ENCODE measurements at places on chromosomes 4 and X.

- no peak for ATAC-seq
Measured at GRCh38 chrX:65999563-66000148, 40.2 kb downstream of the VSIG4 start.

DNA sequence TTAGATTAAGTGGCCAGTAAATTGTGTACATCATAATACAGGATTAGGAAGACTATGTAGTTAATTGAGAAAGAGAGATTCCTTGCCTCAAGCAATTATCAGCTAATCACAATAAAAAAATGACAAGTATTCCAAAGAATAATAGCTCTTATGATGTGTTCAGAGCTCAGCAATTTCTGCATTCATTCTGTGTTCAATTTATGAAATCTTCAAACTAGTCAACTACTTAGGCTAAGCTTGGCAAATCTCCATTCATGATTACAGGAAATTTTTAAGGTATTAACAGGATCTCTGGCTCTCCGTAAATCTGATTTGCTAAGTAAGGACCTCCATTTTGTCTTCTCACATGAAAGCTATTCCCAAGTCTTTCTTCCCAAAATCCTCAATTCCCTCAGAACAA, 256.9 kb upstream of the TEX13A start:
- no peak for ATAC-seq

DNA sequence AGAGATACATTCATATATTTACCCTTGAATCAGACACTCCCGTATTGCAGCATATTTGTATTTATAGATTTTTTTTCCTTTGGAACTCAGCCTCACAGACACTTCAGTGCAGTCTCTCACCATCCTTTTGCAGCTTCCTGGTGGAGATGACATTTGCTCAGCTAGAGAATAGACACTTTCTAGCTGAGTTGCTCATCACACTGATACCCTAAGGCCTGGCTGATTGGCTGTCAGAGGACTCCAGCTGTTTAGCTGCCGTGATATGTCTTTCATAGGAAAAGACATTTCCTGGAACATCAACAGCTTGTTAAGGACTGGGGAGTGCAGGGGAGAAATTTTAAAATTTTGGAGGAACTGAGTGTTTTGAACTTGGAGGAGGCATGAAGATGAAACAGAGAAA, 429.6 kb downstream of the SMARCA1 start:
- ATAC-seq, result no peak

GRCh38 chr4:60743654-60744053, 456.5 kb upstream of the ADGRL3 start:
- ATAC-seq, result no peak

GRCh38 chr4:8532245-8532781, 47.9 kb upstream of the GPR78 start:
- no peak for ATAC-seq

DNA sequence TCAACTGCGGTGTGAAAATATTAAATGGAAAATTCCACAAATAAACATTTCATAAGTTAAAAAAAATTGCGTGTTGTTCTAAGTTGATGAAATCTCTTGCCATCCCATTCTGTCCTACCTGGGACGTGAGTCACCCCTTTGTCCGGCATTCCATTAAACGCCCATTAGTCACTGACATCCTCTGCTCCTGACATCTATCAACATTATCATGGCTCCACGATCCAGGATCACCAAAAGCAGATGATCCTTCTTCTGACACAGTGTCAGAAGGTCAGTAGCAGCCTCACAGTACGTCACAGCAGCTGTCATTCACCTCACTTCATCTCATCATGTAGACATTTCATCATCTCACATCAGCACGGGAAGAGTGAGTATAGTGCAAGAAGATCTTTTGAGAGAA, 125.7 kb downstream of the ZNF827 start:
- peak; percentile 20 for ATAC-seq

GRCh38 chrX:119190831-119191230, 45.3 kb upstream of the PGRMC1 start:
- ATAC-seq, result no peak

DNA sequence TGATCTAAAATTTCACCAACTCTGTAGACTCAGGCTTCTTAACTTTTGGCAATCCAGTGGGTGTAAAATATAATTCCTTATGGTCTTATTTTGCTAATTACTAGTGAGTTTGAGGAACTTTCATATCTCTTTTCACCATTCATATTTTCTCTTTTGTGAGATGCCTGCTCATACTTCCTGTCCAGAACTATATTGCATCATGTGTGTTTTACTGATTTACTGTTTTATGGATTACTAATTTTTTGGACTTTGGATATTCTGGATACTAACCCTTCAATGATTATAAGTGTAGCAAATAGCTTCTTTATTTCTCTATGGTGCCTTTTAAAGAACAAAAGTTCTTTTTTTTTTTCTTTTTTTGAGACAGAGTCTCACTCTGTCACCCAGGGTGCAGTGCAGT, 20.6 kb downstream of the GSX2 start:
- no peak for ATAC-seq

DNA sequence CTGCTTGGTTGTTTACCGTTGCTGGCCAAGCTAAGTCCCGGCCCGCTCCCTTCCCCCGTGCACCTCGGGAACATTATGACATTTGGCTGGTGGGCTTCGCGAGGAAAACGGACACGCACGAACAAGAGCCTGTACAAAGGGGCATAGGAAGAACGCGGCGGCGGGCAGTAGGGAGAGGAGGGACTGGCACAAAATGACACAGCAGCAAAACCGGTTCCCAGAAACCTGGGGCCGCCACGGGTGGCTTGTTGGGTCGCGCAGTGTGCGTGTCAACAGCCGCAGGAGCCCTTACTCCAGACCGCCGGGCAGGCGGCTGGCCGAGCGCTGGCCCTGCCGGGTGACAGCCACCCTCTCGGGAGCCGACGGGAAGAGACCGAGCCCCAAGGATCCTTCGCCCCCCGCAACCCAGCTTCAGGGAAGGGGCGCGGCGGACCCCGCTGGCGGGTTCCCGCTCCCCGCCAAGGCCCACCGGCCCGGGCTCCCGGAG, 1.6 kb upstream of the LIN54 start:
- ATAC-seq, result peak; percentile 31

GRCh38 chr4:54566608-54567007, 91.1 kb upstream of the KIT start:
- ATAC-seq, result no peak

- no peak for ATAC-seq
Measured at GRCh38 chrX:10208281-10208856, 51.6 kb downstream of the CLCN4 start.

- ATAC-seq, result no peak
Measured at GRCh38 chr4:161457906-161458305, 705.9 kb downstream of the FSTL5 start.

DNA sequence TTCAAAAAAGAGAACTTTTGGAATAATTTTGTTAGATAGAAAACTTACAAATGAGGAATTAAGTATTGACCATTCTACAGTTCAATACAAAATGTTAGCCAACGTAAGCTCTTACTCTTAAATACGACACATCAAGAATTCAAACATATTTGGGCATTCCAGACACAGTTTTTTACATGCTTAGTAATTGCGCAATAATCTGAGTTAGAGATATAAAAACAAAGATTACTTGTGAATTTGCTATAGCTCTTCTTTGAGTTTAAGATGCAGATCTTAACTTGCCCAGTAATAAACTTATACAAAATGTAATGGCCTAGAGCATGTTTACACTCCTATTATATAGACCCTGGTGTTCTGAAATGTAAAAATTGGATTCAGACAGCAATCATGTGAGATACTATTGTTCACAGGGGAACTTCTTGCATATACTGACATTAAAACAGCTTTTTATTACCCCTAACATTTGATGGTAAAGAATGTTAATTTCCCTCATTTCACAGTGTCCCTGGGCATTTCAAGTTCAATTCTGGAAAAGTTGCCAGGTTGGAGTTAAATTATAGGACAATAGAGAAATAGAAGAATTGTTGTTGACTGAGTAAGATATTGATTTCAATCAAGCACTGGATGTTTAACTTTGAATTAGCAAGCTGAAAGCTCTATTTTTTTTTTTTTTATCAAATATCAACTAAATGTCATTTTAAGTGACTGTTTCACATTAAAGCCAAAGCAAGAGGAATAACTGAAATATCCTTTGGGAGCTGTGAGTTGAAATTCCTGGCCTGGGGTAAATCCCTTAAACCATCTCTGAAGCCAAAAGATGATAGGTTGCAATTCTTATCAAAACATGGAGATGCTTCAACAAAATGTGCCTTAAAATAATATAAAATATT, 910 bp downstream of the HPGDS start:
- ATAC-seq, result no peak

- peak; percentile 48 for ATAC-seq
Measured at GRCh38 chr4:71303287-71303686, 35.5 kb upstream of the SLC4A4 start.

- ATAC-seq, result no peak
Measured at GRCh38 chr4:111718763-111719559, 426.3 kb upstream of the FAM241A start.

- ATAC-seq, result no peak
Measured at GRCh38 chrX:64925480-64925879, 50.8 kb downstream of the ZC4H2 start.

- no peak for ATAC-seq
Measured at GRCh38 chr4:177605252-177605651, 163.0 kb upstream of the AGA start.

- ATAC-seq, result peak; percentile 54
Measured at GRCh38 chr4:98610926-98611676, 47.3 kb downstream of the TSPAN5 start.

DNA sequence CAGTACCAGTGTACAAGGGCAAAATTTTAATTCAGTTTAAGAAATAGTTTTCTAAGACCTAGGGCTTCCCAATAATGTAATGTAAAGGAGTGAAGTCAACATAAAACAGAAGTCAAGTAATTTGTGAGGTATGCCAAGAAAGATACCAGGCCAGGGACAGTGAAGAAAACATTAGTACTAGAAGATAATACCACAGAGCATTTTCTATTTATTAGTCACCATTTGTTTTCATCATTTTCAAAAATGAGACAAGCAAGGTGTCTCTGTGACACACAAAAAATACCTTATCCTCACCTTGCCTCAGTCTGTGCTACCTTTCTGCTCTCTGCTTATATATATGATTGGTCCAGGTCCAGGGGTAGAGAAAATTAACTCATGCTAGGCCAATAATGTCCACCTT, 46.8 kb downstream of the VEGFC start:
- no peak for ATAC-seq

DNA sequence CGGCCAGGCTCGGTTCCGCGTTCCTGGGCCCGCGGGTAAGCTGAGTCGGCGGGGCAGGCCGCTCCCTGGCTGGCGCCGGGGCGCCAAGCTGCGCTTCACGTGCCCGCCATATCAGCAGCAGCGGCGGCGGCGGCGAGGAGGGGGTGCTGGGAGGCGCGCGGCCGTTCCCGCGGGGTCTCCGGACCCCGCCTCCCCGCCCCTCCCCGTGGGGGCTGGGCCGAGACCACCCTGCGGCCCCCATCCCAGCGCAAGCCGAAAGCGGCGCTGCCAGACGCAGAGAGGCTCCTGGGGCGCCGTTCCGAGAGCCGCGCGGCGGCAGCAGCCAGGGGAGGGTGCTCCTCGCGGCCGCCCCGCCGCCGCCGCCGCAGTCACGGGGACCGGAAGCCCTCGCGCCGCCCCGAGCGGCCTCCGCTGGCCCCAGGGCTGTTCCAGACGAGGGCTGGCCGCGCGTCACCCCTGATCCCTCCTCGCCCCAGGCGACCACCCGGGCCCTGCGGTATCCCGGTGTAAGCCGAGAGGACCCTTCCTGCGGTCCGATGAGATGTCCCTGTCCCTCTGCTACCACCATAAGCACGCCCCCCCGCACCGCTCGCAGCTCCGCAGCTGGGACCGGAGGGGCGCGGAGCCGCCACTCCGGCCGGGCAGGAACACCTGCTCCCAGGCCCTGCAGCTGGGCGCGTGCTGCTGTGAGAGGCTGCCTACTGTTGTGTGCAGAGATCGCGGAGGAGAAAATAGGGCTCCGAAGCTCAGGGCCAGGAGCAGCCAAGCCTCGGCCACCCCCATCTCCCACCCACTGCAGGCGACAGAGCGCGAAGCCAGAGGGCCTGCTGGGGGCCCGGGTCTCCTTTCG, 7.5 kb upstream of the BCOR start:
- ATAC-seq, result peak; percentile 36

GRCh38 chrX:12999422-12999821, 24.5 kb downstream of the TMSB4X start:
- no peak for ATAC-seq

GRCh38 chr4:41285202-41285863, 28.6 kb downstream of the UCHL1 start:
- ATAC-seq, result no peak

DNA sequence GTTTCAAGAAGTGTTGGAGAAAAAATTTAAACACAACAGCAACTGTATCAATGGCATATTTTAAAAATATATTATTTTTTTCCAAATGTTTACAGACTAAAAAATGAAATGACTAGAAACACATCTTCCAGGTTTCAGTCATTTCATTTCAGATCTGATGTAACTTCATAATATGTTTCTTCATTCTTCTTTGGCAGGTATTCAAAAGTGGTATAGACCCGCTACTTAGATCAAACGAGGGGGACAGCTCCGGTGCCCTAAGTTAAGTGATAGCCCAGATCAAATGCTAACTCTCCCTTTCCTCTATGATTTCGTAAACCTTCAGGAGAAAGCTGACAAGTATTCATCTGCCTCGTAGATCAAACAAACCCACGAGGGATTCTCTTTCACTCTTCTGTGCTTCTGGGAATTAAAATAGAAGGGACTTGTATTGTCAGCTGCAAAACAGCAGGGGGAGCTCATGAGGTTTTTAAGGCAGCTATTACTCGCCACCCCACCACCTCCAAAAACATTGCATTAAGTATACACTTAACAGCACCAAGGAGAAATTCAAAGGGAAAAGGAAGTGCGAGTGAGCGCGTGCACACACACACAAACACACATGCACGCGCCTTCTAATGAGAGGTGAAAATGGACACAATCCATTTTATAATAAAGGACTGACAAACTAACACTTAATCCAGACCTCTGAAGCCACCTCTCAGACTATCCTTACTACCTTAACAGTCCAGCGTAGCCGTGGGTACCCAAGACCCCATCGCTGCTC, 21.4 kb downstream of the HELT start:
- ATAC-seq, result peak; percentile 88

GRCh38 chr4:105184316-105184980, 37.8 kb downstream of the TET2 start:
- ATAC-seq, result no peak

Data from motor neuron (in vitro differentiated cells).